ENCODE measurements at places on chromosomes 3 and 15. TPM values are rescaled to one million over a fixed set of nuclear protein-coding genes. Genes with fewer than 3 reads are reported as not detected.
A peak's percentile ranks its signal among the peaks of the same experiment; 100 is the strongest.

DNA sequence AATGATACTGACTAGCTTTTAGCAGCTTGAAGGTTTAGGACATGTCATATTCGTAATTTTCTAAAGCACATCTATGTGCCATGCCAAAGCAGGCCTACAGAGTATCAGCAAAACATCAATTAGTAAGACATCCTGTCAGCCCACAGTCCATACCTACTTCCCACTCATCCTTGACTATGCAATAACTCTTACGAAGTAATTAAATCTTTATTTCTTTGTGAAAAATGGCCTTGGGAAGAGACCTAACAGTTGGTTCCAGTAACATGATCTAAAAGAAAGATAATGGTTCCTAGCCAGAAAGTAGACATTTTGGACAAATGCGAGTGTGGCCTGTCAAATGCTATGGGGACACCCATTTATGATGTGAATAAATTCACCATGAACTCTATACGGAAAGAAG is 172.6 kb upstream of the TNIK start:
- no peaks in the 10 kb centered on the region for H3K4me1 ChIP-seq
- no peaks in the 10 kb centered on the region for H3K27me3 ChIP-seq
- H3K36me3 ChIP-seq, result no peaks in the 10 kb centered on the region
- H3K4me3 ChIP-seq, result no peak overlapping the region

- H3K27ac ChIP-seq, result no peak overlapping the region
- no peak overlapping the region for H3K4me3 ChIP-seq
- DNase-seq, result no peak
- no peaks in the 10 kb centered on the region for H3K27me3 ChIP-seq
- H3K4me1 ChIP-seq, result no peaks in the 10 kb centered on the region
These were observed 152.4 kb downstream of the EBLN2 start for GRCh38 chr3:73213896-73214295.

Gene REC114
- not detected for total RNA-seq

DNA sequence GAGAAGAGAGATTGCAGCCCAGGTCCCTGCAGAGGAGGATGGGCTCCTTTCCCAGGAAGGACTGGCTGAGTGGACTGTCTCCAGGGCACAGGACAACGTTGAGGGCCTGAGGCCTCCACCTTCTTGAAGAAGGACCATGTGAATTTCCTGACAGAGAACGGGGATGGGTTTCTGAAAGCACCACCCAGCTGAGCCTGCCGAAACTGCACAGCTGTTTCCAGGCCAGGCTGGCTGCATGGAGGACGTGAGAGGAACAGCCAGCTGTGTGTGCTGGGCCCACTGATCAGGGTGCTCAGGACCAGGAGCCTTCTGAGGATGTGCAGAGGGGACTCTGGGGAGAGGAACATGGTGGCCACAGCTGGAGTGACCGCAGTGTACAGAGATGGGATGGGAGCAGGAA is 39.2 kb downstream of the HMCES start:
- H3K27me3 ChIP-seq, result no peaks in the 10 kb centered on the region
- peaks cover 22% of the 10 kb centered on the region for H3K4me1 ChIP-seq
- no peak for DNase-seq
- no peak overlapping the region for H3K4me3 ChIP-seq

- H3K4me3 ChIP-seq, result no peak overlapping the region
- no peaks in the 10 kb centered on the region for H3K36me3 ChIP-seq
- H3K27ac ChIP-seq, result no peak overlapping the region
- no peaks in the 10 kb centered on the region for H3K27me3 ChIP-seq
- DNase-seq, result no peak
- peaks cover 7% of the 10 kb centered on the region for H3K4me1 ChIP-seq
These were observed 27.2 kb downstream of the PLCL2 start for GRCh38 chr3:16911916-16912315.

- DNase-seq, result no peak
- H3K27me3 ChIP-seq, result no peaks in the 10 kb centered on the region
- H3K27ac ChIP-seq, result no peak overlapping the region
- H3K36me3 ChIP-seq, result no peaks in the 10 kb centered on the region
These were observed 22.6 kb downstream of the CCRL2 start for GRCh38 chr3:46429671-46430070.

DNA sequence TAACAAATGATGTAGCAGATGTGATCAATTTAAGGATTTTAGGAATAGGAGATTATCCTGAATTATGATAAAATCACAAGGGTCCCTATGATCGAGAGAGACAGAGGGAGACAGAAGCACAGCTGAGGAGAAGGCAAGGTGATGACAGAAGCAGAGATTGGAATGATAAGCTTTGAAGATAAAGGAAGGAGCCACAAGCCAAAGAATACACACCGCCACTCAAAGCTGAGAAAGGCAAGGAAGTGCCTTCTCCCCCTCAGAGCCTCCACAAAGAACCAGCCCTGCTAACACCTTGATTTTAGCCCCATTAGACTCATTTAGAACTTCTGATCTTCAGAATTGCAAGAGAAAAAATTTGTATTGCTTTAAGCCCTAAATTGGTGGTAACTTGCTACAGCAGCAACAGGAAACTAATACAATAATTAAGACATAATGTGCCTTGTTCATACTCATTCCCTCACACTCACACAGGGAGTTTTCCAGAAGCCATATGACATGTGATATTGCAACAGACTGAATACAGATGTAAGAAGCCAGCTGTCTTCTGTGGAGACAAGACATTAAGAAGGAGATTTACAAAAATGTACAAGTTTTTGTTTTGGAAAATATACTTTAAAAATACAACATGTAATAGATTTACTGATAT is 38.2 kb downstream of the TRANK1 start:
- peaks cover 3% of the 10 kb centered on the region for H3K36me3 ChIP-seq
- peak overlapping the region; percentile 26 for H3K27ac ChIP-seq
- no peaks in the 10 kb centered on the region for H3K27me3 ChIP-seq
- DNase-seq, result no peak

DNA sequence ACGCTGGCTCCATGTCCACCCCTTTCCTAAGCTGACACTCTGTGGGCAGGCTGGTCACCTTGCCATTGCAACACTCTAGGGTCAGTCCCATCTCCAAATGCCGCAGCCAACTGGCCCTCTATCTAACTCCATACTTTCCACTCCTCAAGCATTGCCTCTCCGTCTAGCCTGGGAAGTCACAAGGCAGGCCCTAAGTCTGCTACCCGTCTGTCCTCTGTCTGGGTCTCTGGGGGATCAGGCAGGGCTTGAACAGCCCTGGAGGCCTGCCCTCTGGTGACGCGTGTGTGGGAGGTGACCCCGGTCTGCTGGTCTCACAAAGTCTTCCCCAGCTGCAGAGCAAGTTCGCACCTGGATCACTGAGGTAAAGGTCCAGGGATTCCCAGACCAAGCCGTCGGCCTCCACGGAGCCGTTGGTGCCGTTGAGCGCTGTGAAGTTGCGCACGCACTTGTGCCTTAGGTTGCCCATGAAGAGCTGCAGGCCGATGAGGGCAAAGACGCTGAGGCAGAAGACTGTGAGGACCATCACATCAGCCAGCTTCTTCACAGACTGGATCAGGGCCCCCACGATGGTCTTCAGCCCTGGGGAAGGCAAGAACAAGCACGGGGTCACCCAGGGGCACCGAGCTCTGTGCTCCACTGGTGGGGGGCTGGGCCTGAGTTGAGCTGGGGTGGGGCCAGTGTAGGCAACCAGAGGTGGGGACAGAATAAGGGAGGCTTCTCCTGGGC is 39.9 kb downstream of the SCN5A start:
- H3K4me3 ChIP-seq, result no peak overlapping the region
- H3K36me3 ChIP-seq, result no peaks in the 10 kb centered on the region
- DNase-seq, result no peak
- H3K4me1 ChIP-seq, result no peaks in the 10 kb centered on the region

DNA sequence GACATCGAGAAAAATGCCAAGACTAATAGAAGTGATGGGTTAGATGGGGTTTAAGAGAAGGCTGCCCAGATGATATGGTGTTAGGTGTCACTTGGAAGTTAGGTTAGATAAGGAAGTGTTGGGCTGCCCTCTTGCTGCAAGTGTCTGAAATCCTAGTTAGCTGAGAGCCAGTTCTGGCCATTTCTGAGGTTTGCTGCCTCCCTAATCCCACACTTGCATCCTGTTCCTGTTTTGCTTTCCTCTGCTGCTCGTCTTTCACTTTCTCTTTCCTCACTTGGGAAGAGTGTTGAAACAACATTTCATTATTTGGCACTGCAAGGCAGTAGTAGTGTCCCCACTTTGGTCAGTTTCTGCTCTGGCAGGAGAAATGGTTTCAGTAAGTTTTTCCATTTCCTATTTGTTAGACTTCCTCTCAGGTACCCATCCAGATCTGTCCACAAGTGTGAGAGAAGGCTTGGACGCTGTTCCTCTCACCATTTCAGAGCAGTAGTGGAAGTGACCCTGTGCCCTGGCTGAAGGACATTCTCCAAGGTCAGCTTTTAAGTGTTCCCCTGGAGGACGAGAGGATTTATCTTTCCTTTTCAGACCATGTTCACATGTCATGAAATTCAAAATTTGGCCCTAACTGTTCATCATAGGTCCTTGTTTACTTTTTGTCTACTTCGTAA is 93.3 kb downstream of the ADAMTSL3 start:
- H3K27me3 ChIP-seq, result no peaks in the 10 kb centered on the region
- H3K27ac ChIP-seq, result peak overlapping the region; percentile 86
- H3K4me3 ChIP-seq, result no peak overlapping the region
- H3K36me3 ChIP-seq, result no peaks in the 10 kb centered on the region
- DNase-seq, result peak; percentile 59

- no peak for DNase-seq
- no peak overlapping the region for H3K4me3 ChIP-seq
- H3K27me3 ChIP-seq, result no peaks in the 10 kb centered on the region
- no peak overlapping the region for H3K27ac ChIP-seq
- no peaks in the 10 kb centered on the region for H3K36me3 ChIP-seq
- no peaks in the 10 kb centered on the region for H3K4me1 ChIP-seq
These were observed 39.3 kb upstream of the SSR3 start for GRCh38 chr3:156594219-156594683.

DNA sequence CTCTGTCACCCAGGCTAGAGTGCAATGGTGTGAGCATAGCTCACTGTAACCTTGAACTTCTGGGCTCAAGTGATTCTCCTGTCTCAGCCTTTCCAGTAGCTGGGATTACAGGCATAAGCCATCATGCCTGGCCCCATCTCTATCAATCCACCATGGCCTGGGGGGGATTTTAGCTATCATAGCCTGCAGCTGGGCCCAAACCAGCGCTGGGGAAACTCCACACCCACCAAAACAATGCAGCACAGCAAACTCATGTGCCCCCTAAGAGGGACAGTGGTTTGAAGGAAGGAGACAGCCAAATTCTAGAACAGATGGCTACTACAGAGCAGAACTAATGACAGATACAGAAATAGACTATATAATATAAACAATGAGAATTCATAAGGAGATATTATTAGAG is 13.8 kb upstream of the NSMCE3 start:
- no peaks in the 10 kb centered on the region for H3K36me3 ChIP-seq
- H3K4me3 ChIP-seq, result no peak overlapping the region
- H3K27me3 ChIP-seq, result no peaks in the 10 kb centered on the region
- no peaks in the 10 kb centered on the region for H3K4me1 ChIP-seq

Gene UQCRC1
- 188 TPM for total RNA-seq

DNA sequence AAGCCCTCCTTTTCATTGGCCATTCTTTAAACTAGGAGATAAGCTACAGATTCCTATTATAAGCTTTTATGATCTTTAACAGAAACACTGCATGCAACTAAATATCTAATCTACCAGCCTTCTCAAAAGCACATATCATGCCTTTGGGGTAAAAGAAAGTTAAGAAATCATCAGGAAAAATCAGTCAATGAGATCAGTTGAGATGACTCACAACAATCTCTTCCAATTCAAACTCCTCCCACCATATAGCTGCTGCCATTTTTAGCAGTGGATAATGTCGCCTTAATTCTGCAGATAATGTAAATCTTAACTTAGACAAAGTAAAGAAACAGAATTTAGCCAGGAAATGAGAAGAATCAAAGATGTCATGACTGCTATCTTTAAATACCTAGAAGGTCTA is 135.2 kb upstream of the BCL6 start:
- DNase-seq, result no peak
- H3K4me3 ChIP-seq, result no peak overlapping the region
- H3K36me3 ChIP-seq, result no peaks in the 10 kb centered on the region
- H3K4me1 ChIP-seq, result no peaks in the 10 kb centered on the region

Gene CFAP100
- total RNA-seq, result 10.4 TPM

Gene LINGO1
- total RNA-seq, result 5.1 TPM

DNA sequence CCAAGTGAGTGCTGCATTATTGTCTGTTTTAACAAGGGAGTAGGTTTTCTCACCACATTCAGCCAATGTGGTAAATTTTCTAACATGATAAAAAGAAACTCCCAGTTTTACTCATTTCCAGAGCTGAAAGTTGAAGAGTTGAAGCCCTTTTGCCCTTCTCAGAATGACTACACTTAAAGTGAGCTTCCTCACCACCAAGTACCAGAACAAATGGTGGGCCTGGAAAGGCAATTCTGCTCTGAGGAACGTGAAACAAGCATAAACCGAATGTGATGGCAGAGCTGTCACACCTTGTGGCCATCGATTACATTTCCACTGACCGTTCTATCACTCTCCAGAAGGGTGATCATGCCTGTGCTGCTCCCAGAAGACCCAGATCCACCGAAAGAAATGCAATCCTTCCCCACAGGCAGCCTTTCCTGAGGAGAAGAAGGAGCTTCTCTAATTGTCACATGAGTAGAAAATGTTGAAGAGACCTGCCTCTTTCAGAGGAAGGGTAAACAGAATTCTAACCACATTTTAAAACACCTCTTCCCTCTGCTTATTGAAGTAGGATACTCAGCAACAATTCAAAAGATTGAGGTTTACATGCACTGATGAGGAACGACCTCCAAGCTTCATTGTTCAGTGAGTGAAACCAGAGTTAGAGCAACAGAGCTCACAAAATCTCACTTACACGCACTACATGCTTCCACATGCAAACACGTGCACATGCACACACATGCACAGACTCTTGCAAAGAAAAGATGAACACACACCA is 21.4 kb upstream of the CCR9 start:
- no peak for DNase-seq
- H3K27me3 ChIP-seq, result no peaks in the 10 kb centered on the region
- no peak overlapping the region for H3K4me3 ChIP-seq
- H3K27ac ChIP-seq, result no peak overlapping the region
- peaks cover 5% of the 10 kb centered on the region for H3K4me1 ChIP-seq

DNA sequence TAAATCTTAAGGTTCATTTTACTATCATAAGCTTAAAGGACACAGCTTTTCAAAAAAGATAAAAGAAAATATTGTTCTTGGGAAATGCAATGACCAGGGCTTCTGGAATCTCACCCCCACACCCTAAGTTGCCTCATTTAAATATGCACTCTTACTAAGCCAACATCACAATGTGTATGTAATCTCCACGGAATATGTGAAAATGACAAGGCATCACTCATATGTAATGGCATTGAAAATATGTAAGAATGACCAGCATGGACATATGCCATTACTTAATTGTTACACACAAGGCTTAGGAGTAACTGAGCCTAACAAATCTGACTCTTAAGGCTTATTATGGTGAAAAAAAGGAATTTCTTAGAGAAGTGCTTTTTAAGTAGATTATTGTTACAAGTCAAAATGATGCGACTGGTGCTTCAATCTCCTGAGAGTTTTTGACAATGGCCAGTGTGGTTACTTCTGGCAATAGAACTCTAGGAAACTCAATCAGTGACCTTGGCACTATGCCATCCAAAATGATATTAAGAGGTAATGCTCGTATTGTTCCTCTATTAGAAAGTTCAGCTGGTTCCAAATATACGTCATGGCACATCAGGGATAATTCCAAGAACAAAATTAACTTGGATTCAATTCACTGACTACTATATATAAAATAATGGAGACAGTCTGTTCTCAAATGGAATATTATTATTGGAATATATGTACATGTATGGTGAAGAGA is 290.0 kb upstream of the PLSCR5 start:
- H3K36me3 ChIP-seq, result no peaks in the 10 kb centered on the region
- no peaks in the 10 kb centered on the region for H3K27me3 ChIP-seq
- H3K4me1 ChIP-seq, result no peaks in the 10 kb centered on the region
- no peak for DNase-seq
- H3K27ac ChIP-seq, result no peak overlapping the region
- H3K4me3 ChIP-seq, result no peak overlapping the region

Data from lung (tissue), 17 donors.